CD4-positive, alpha-beta T cell (primary cell): ENCODE measurements at places on chromosomes 3 and 15. TPM values are rescaled to one million over a fixed set of nuclear protein-coding genes. Genes with fewer than 3 reads are reported as not detected.

The GNAT1 gene
- total RNA-seq = 0.11 TPM

The PTH1R gene
- total RNA-seq = not detected

The C2CD4A gene
- total RNA-seq = 0.34 TPM

The MAP1A gene
- 1.2 TPM for total RNA-seq

The XCR1 gene
- 0.20 TPM for total RNA-seq
